ENCODE measurements at places on chromosomes 12 and 14.

DNA sequence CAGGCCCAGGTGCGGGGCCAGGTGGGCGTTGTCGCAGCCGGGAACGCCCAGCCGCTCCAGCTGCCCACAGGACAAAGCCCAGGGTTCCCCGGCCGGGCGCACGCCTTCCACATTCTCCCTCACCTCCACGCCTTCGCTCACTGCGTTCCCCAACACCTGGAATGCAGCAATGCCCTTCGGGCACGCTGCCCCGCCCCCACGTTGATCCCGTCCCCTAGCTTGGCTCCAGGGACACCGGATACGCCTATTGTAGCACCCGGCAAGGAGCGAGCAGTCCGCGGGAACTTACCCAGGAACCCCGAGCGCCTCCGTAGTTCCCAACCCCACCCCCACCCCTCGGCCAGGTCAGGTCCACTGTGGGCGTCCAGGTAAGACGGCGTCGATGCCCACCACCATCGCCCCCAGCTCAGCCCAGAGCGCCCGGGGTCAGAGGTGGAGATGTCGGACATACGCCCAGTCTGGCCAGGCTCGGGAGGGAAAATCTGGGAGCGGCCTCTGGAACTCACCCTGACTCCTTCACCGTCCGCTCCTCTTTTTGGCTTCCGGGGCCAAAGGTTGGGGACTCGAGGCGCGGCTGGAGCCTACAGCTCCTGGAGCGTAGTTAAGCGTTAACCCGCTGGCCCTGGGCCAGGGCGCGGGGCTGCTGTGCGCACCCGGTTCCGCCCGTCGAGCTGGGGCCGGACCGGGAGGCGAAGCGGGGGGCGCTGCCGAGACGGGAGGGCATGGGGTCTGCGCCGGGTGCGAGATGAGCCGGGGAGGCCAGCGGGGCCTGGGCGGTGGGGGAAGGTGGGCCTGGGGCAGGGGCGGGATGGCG, 594 bp upstream of the CEP170B start:
- peaks cover 19% of the 10 kb centered on the region for H3K4me1 ChIP-seq
- DNase-seq = no peak
- peak overlapping the region; percentile 54 for H3K4me3 ChIP-seq
- no peaks in the 10 kb centered on the region for H3K36me3 ChIP-seq
- peak overlapping the region; percentile 98 for H3K27ac ChIP-seq
- no peaks in the 10 kb centered on the region for H3K27me3 ChIP-seq

DNA sequence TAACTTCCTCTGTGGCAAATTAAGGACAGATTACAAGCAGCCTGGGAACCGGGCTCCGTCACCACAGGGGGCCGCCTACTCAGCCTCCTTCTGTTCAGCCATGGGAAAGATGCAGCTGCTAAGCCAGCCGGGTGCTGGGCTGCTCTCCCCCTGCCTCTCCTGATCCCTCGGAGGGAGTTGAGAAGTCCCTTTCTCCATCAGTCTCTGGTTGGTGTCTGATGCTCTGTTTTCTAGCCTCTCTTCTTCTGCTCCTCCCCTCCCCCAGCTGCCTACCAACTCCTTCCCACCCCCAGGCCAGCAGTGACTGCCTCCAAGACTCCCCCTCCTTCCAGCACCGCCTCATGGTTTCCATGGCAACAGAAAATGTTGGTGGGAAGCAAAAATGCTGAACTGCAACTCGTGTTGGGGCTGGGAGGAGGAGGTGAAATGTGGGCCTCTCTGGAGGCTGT, 486.7 kb downstream of the APAF1 start:
- no peak overlapping the region for H3K4me3 ChIP-seq
- no peaks in the 10 kb centered on the region for H3K4me1 ChIP-seq
- H3K36me3 ChIP-seq = no peaks in the 10 kb centered on the region
- DNase-seq = no peak
- H3K27me3 ChIP-seq = no peaks in the 10 kb centered on the region

DNA sequence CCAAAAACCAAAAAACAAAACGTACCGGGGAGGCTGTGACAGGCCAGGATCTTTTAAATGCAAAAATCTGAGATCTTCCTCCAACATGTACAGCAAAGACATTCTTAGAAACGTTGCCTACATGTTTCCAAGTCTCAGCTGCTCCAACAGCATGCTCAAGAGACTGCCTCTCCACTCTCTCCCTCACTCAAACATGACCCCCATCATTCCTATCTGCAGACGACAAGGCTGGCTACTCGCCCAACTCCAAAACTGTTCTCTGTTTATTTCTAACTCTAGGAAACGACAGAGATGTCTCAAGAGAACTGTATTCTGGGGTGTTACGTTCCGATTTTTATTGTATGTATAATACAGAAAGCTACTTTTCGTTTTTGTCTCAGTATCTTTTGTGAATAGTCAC, 57.5 kb upstream of the TMCC3 start:
- no peaks in the 10 kb centered on the region for H3K27me3 ChIP-seq
- H3K4me1 ChIP-seq = peaks cover 12% of the 10 kb centered on the region
- no peak for DNase-seq

DNA sequence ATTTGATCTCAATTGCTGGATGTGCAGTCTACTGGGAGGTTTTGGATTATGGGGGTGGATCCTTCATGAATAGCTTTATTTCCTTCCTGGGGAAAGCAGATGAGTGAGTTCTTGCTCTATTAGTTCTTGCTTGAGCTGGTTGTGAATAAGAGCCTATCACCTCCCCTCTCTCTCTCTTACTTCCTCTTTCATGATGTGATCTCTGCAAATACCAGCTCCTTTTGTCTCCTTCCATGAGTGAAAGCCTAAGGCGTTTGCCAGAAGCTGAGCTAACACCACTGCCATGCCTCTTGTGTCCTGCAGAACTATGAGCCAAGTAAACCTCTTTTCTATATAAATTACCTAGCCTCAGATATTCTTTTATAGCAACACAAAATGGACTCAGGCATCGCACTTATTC, 302.7 kb downstream of the CCER1 start:
- no peak overlapping the region for H3K27ac ChIP-seq
- DNase-seq = no peak
- H3K4me3 ChIP-seq = no peak overlapping the region
- no peaks in the 10 kb centered on the region for H3K27me3 ChIP-seq

DNA sequence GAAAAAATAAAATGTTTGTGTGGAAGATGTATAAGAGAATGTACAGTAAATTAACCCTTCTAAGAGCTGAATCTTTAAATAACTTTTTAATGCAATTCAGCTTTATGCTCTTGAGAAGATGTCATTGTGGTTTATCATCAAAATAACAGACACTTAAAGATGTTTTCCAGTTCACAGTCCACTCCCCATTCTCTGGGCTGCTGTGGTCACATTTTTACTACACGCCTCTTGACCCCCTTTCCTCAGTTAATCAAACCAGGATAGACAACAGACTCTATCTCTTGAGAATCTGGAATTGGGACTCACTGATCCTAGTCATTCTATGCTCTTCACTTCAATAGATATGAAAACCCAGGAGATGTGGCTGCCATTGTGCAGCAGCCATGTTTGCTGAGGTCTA, 24.7 kb upstream of the OR6J1 start:
- no peaks in the 10 kb centered on the region for H3K4me1 ChIP-seq
- no peak for DNase-seq
- peaks cover 12% of the 10 kb centered on the region for H3K27me3 ChIP-seq
- H3K27ac ChIP-seq = no peak overlapping the region
- no peaks in the 10 kb centered on the region for H3K36me3 ChIP-seq
- H3K4me3 ChIP-seq = no peak overlapping the region

GRCh38 chr12:100337727-100338126, 19.1 kb upstream of the SLC17A8 start:
- no peak for DNase-seq
- no peaks in the 10 kb centered on the region for H3K27me3 ChIP-seq
- H3K36me3 ChIP-seq = no peaks in the 10 kb centered on the region
- H3K27ac ChIP-seq = no peak overlapping the region
- H3K4me3 ChIP-seq = no peak overlapping the region

DNA sequence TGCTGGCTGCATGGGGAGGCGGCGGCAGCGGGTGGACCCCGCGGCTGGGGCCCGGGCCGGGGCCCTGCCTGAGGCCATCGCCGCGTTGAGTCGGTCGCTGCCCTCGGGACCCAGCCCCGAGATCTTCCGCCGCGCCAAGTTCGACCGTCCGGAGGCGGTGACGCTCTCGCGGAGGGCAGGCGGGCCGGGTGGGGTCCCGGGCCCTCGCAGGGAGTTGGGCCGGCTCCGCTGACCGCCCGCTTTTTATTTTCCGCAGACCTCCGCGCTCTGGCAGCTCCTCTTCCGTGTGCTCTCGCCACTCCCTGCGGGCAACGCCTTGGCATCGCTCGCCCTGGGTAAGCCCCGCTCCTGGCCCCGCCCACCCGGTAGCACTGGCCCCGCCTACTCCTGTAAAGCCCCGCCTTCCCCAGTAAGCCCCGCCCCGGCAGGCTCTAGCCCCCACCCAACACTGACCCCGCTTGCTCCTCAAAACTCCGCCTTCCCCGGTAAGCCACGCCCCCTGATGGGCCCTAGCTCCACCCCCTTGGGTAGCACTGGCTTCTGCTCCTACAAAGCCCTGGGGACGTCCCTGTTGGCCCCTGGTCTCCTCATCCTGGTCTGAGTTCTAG, 424 bp downstream of the TEDC1 start:
- no peaks in the 10 kb centered on the region for H3K27me3 ChIP-seq
- DNase-seq = no peak
- no peaks in the 10 kb centered on the region for H3K36me3 ChIP-seq
- H3K4me3 ChIP-seq = peak overlapping the region; percentile 83

GRCh38 chr14:64611358-64612020, 61.7 kb downstream of the PPP1R36 start:
- H3K27me3 ChIP-seq = no peaks in the 10 kb centered on the region
- H3K36me3 ChIP-seq = no peaks in the 10 kb centered on the region
- DNase-seq = no peak

GRCh38 chr12:52495389-52495788, 2.3 kb upstream of the KRT6A start:
- peaks cover 30% of the 10 kb centered on the region for H3K4me1 ChIP-seq
- DNase-seq = no peak
- H3K36me3 ChIP-seq = no peaks in the 10 kb centered on the region
- no peak overlapping the region for H3K4me3 ChIP-seq

GRCh38 chr14:44405011-44405486, 102.0 kb downstream of the FSCB start:
- DNase-seq = no peak
- no peak overlapping the region for H3K4me3 ChIP-seq
- H3K27me3 ChIP-seq = no peaks in the 10 kb centered on the region
- H3K4me1 ChIP-seq = no peaks in the 10 kb centered on the region

- no peak overlapping the region for H3K4me3 ChIP-seq
- H3K36me3 ChIP-seq = no peaks in the 10 kb centered on the region
- H3K27me3 ChIP-seq = no peaks in the 10 kb centered on the region
- H3K4me1 ChIP-seq = no peaks in the 10 kb centered on the region
- no peak for DNase-seq
Observed at GRCh38 chr14:49050822-49051221, 535.4 kb downstream of the RPS29 start.

GRCh38 chr14:54568821-54569595, 2.1 kb downstream of the SAMD4A start:
- H3K4me1 ChIP-seq = peaks cover 14% of the 10 kb centered on the region
- H3K27ac ChIP-seq = peak overlapping the region; percentile 97
- no peaks in the 10 kb centered on the region for H3K27me3 ChIP-seq

GRCh38 chr12:57240926-57241401, 10.0 kb downstream of the STAC3 start:
- H3K27me3 ChIP-seq = peaks cover 43% of the 10 kb centered on the region
- H3K27ac ChIP-seq = no peak overlapping the region
- H3K4me3 ChIP-seq = peak overlapping the region; percentile 40
- no peaks in the 10 kb centered on the region for H3K36me3 ChIP-seq
- H3K4me1 ChIP-seq = peaks cover 83% of the 10 kb centered on the region
- DNase-seq = no peak

DNA sequence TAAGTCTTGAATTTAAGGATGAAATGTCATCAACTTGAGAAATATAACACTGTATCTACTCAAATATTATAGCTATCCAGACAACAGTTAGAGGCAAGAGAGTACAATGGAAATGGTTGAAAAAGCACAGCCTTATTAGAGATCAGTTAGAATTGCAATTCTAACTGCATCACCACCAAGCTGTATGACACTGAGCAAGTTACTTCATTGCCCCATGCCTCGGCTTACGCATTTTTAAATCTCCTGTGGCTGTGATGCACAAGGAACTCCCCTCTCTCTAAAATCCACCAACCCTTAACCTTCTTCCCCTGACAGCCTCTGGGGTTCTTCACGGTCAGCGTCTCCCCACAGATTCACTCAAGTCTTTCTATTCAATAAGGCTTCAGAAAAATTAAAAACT, 75.1 kb downstream of the MED13L start:
- H3K27ac ChIP-seq = no peak overlapping the region
- DNase-seq = no peak
- no peaks in the 10 kb centered on the region for H3K27me3 ChIP-seq
- H3K4me3 ChIP-seq = no peak overlapping the region
- H3K4me1 ChIP-seq = peaks cover 63% of the 10 kb centered on the region

DNA sequence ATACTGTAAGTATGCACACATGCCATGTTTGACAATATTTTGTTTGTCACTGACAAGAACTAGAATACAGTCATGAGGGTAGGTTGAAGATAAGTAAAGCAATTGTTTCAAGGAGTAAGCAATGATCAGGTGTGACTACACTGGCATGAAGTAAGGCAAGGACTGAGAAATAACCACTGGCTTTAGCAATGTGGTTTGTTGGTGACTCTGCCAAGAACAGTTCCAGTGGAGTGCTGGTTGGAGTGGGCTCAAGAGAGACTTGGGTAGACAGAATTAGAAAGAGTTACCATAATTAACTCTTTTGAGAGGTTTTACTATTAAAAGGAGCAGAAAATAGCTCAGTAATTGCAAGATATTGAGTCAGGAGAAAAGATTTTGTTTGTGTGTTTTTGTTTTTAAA, 129.6 kb downstream of the GTF2A1 start:
- no peaks in the 10 kb centered on the region for H3K4me1 ChIP-seq
- no peak overlapping the region for H3K4me3 ChIP-seq
- H3K36me3 ChIP-seq = no peaks in the 10 kb centered on the region
- no peak for DNase-seq
- H3K27ac ChIP-seq = no peak overlapping the region
- H3K27me3 ChIP-seq = no peaks in the 10 kb centered on the region

DNA sequence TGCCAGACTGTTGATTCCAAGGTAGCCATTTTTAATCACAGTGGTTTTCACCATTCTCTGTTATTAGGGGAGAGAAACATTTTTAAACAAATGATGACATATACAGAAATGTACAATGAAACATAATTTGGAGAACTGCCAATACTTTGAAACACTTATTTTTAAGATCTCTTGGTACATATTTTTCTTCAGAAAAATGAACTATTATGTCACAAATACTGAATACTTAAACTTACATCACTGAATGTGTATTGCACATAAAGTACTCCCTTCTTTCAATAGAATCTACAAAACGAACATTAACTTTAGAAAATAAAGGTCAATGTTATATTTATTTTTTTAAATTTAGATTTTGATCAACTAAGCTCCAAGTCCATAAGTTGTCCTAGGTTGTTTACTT, 71.7 kb upstream of the CPNE8 start:
- no peak for DNase-seq
- H3K4me3 ChIP-seq = no peak overlapping the region
- H3K27ac ChIP-seq = no peak overlapping the region
- no peaks in the 10 kb centered on the region for H3K4me1 ChIP-seq
- H3K36me3 ChIP-seq = no peaks in the 10 kb centered on the region
- H3K27me3 ChIP-seq = no peaks in the 10 kb centered on the region

- no peaks in the 10 kb centered on the region for H3K27me3 ChIP-seq
- DNase-seq = no peak
- H3K27ac ChIP-seq = no peak overlapping the region
- no peaks in the 10 kb centered on the region for H3K4me1 ChIP-seq
Observed at GRCh38 chr12:55142669-55143565, 16.7 kb downstream of the OR9K2 start.

GRCh38 chr12:27081668-27082111, 688 bp downstream of the C12orf71 start:
- no peak overlapping the region for H3K4me3 ChIP-seq
- H3K4me1 ChIP-seq = peaks cover 55% of the 10 kb centered on the region
- no peaks in the 10 kb centered on the region for H3K36me3 ChIP-seq
- no peak for DNase-seq
- peak overlapping the region; percentile 48 for H3K27ac ChIP-seq
- H3K27me3 ChIP-seq = no peaks in the 10 kb centered on the region

- no peak overlapping the region for H3K4me3 ChIP-seq
Observed at GRCh38 chr12:52082669-52082987, 3.1 kb downstream of the SMIM41 start.
